Activated T-cell treated with anti-CD3 and anti-CD28 coated beads for 24 hours (primary cell): ENCODE measurements at places on chromosomes 11 and 22.

GRCh38 chr11:34647131-34647530 is 26.2 kb downstream of the EHF start:
- DNase-seq = no peak

DNA sequence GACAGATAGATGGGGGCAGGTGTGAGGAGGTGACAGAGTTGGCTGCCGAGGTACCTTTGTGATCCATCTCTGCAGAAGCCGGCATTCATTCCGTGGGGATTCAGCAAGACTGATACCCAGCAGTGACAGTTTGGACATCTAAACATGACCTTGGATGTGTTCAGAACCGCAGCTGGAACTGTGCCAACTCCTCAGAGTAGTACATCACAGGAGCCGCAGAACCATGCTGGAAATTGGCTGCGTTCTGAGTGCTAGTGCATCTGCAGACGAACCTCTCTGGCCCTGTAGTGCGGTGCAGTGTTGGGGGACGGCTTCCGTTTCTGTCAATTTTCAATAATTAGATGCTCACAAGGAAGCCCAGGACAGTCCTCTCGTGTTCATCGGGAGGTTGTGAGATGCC is 772.1 kb downstream of the NTM start:
- DNase-seq = no peak

DNA sequence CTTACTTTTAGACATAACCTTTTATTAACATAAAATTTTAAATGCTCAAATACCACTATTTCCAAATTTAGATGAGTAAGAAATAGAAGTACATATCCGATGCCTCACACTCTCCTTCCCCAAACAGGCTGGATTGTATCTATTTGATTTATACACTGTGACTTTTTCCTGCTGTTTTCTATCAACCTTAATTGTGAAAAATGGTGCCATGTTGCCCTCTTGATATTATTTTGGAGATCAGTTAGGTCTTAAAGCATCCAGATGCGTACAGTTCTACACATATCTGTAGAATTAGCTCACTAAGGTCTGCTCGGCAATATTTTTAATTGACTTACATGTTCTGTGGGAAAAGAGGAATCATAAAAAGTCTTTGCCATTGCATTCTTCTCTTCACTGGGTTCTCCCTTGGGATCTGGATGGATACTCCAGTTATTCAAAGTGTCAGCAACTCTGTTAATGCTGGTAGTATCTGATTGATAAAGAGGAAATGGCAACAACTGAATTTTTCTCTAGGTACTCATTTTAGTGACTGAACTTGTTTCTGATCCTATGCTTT is 27.2 kb downstream of the EIF3M start:
- no peak for DNase-seq

GRCh38 chr22:27490080-27490479 is 311.5 kb downstream of the MN1 start:
- no peak for DNase-seq

DNA sequence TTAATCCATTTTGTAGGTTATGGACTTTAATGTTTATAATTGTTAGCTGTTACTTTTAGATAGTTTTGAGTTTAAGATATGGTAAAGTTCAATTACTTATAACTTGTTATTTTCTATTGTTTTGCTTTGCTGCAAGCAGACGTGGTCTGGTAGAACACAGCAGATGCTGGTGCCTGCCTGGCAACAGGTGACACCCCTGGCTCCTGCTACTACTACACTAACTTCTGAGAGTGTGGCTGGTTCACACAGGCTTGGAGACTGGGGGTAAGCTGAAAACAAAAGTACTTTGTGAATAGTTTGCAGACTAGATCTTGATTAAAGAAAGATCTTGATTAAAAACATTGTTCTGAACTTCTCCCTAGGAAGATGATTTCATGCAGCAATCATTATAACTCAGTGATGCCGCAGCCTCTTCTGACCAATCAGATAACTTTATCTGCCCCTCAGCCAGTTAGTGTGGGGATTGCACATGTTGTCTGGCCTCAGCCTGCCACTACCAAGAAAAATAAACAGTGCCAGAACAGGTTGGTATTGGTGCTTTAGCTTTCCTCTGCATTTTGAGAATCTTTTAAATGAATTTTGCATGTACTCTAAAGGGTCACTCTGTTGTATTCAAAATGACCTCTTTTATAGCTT is 90.4 kb downstream of the HIPK3 start:
- no peak for DNase-seq

DNA sequence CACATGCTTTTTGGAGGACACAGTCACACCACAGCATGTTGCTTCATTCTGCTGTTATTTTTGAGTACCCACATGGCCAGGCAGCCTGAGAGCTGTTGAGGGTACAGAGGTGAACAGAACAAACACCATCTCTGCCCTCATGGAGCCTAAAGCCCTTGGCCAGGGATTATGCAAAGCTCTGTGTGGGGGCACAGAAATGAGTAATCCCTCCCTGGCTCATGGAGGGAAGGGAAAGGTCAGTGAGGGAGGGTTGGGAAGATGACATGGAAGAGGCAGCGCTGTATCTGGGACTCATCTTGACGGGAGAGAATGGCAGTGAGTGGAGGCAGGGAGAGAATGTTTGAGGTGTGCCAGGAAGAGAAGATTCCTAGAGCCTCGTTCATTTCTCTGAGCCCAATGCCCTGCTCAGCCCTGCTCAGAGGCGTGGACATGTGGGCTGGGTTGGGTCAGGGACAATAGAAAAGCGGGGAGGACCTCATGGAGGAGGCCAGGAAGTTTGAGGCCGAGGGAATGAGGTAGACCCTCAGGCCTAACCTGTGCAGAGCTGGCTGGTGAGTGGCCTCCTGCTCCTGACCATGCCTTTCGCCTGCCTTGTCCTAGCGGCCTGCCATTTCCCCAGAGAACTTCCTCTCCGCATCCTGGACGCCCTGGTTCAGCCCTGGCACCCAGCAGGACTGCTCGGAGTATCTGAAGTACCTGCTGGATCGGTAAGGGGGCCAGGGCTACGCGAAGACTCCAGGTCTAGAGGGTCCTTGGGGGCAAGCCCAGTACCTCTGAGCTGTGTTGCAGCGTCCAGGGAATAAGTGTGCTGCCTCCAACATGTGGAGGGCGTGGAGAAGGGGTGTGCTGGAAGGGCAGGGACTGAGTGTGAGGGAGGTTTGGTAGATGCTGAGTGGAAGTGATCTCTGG is 19.8 kb downstream of the USP35 start:
- no peak for DNase-seq

DNA sequence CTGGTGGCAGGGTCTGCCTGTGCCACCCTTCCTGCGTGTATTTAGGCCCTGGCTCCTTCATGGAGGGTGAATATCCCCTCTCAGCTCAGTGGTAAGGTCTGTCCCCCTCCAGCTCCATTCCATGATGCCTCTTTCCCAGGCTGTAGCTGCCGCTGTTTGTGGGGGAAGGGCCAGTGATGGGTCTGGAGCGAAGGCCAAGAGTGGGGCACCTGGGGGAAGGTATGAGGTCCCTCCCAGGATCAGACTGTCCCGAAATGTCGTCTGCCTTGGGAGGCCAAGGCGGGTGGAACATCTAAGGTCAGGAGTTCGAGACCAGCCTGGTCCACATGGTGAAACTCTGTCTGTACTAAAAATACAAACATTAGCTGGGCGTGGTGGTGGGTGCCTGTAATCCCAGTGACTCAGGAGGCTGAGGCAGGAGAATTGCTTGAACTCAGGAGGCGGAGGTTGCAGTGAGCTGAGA is 1.1 kb downstream of the CD151 start:
- DNase-seq = no peak

DNA sequence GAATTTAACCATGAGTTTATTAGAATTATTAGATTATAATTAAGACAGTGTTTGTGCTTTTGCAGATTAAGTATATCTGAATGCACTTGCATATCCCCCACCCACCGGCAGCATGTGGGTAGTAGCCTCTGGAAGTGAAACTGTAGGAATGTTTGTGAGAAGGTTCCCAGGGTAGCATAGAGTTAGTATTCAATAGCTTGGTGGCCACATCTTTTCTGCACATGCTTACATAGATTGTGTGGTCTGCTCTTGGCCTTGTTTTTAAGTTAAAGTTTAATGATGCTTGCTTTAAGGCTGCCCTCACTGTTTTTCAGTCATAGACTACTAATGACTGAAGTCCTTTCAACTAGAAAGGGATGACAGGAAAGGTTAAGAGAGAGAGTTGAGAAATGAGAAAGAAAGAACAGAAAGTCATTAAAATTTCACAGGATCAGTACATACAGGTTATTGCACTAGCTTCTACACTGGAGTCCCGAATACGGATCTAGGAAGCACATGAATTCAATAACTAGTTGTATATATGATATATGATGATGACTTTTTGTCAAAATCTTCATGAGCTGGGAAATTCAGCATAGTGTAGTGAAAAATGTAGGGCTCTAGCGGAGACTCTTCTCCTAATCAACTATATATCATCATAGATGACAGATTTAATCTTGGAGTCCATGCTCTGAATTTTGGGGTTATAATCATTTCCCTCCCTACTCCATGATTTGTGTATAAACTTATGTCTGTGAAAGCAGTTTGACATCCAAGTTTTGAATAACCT is 137.1 kb downstream of the ARHGAP42 start:
- DNase-seq = no peak

DNA sequence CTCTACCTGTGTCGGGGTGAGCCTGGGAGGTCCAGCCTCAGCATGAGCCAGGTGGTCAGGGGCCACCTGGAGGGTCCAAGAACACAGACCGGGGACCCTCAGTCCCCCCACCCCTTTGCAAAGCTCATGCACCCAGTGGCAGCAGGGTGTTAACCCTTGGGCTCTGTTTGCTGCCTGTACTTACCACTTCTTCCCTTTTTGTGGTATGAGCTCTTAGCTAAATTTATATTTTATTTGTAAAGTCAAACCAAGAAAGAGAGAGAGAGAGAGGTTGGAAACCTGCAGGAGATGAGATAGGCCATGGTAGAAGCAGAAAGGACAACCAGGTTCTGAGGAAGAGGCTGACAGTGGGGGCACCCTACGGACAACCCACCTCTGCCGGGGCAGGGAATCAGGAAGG is 29.9 kb downstream of the IL10RA start:
- DNase-seq = no peak

- DNase-seq = no peak
Measured at GRCh38 chr22:39225591-39225990, 19.2 kb downstream of the PDGFB start.

GRCh38 chr11:99973993-99974392 is 713.1 kb upstream of the ARHGAP42 start:
- no peak for DNase-seq

DNA sequence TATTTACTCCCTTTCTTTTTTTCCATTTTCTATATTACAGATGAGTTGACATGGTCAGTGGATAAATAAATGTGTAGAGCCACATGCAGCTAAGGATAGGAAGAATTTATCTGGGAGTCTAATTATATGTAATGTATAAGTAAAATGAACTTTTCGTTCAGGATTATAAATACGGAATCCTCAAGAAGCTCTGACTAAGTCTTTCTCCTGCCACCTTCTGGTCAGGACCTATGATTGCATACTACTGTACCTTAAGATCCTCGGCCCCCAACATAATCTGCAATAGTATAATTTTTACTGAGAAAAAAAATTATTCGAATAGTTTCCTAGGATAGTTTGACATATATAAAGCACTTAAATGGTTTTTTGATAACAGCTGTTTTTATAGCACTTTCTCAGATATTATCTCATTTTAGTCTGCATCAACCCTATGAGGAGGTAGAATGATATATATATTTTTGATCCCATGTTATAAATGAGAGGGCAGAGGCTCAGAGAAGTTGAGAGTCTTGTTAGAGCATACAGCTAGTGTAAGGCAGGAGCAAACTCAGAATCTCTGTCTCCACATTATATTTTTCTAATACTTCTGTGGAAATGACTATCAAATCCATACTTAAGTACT is 36.1 kb downstream of the CCDC90B start:
- no peak for DNase-seq

DNA sequence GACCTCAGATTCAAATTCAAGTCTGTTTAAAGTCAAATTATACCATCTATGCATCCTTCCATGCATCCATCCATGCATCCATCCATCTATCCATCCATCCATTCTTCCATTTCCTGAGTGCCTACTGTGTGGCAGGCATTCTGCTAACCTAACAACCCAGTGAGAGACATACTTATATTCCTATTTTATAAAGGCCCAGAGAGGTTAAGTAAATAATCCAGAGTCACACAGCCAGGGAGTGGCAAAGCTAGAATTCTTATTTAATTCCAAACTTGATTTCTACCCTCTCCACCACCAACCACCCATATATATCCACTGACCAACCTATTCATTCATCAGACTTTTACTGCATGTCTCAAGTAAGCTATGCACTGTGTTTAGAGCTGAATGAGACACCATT is 53.8 kb downstream of the LRRC74B start:
- no peak for DNase-seq

- no peak for DNase-seq
Measured at GRCh38 chr11:129917231-129917630, 21.9 kb upstream of the NFRKB start.

- no peak for DNase-seq
Measured at GRCh38 chr11:78418584-78419211, 1.1 kb upstream of the GAB2 start.

DNA sequence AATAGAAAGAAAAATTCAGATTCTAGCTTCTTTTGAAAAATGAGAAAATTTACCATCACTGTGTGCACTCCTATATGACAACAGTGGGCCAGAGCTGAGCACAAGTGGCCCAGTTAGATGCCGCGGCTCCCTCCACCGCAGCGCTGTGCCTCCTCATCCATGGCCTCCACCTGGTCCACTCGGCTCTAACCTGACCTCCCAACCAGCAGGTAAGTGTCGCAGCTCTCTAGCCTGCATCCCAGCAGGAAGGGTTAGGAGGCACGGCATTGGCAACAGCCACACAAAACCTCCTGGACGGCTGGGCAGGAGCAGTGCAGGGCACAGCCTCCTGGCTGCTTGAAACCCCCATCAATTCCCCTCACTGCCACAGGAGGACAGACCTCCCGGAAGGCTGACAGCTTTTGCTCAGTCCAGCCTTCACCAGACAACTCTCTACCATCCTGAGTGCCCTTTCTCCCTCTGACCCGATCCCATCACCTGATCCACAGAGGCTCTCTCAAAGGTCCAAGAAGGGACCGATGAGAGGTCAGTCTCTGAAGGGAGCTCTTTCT is 76.1 kb downstream of the RPL27A start:
- no peak for DNase-seq

- no peak for DNase-seq
Measured at GRCh38 chr11:6655790-6656583, at the start of gene DCHS1. DCHS1 (minus strand) TSS chr11:6655809; CDS start chr11:6641613, 14,196 bp downstream.

DNA sequence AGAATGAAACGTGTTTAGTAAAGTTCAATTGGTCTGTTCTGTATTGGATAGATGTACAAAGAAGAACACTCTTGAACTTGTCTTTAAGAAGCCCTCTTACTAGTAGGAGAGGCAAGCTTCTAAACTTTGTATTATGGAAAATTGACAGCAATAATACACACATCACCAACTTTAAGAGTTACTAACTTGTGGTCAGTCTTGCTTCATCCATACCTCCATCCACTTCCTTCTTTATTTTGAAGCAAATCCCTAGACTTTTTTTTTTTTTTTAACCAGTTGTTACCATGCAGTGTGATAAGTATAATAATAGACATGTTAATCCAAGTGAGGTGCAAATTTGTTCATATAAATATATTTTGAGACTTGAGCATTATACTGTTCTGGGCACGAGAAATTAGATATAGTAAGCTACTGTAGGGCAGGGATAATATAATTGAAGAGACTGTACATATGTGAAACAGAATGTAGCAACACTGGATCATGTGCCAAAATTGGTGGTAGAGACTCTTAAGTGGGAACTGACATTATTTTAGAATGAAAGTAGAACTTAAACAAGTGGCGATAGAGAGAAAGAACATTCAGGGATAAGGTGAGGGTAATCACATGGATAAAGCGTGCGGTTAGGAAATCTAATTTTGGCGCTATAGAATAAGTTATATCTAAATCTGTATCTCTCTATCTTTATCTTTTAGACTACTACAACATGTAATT is 6.5 kb downstream of the FAR1 start:
- no peak for DNase-seq

- DNase-seq = no peak
Measured at GRCh38 chr11:134521001-134521400, 109.0 kb upstream of the B3GAT1 start.
